Aorta (tissue), 5 donors: ENCODE measurements at places on chromosomes 12 and 14. TPM values are rescaled to one million over a fixed set of nuclear protein-coding genes. Genes with fewer than 3 reads are reported as not detected.

- no peaks in the 10 kb centered on the region for H3K4me1 ChIP-seq
- no peak overlapping the region for H3K4me3 ChIP-seq
- H3K36me3 ChIP-seq, result no peaks in the 10 kb centered on the region
- no peak overlapping the region for H3K27ac ChIP-seq
Measured at GRCh38 chr12:53820514-53821306, 68.9 kb upstream of the CISTR start.

ALDH2 gene
- 135 TPM for polyA plus RNA-seq

DNA sequence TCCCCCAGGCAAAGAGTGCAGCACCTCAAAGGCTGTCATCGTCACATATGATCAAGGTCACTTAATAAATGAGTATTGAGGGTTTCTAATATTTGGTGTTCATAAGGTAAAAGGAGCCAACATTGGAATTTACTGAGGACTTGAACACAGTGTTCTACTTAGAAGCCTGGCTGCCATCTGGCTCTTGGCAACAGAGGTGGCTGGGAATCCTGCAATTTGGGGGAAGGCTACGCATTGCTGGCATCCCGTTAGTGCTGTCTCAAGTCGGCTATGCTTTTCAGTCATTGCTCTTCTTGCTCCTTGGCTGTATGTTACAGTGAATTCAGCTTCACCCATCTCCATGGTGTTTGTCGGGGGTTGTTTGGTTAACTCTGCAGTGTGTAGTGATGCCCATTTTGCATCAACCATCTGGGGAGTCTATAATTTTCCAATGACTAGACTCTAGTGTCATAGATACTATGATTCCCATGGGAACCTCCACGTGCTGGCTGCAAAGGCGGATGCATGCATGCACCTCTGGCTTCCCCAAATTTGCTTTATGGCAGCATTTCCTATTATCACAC lies 12.9 kb upstream of the SLC24A4 start:
- no peak for DNase-seq
- H3K4me1 ChIP-seq, result no peaks in the 10 kb centered on the region
- no peaks in the 10 kb centered on the region for H3K27me3 ChIP-seq
- no peaks in the 10 kb centered on the region for H3K36me3 ChIP-seq
- no peak overlapping the region for H3K4me3 ChIP-seq

- H3K27me3 ChIP-seq, result no peaks in the 10 kb centered on the region
- H3K27ac ChIP-seq, result no peak within 1 kb of the TSS
Measured at GRCh38 chr12:85874031-85874461, at the start of gene NTS. TSS of gene NTS (plus strand) at chr12:85874295. CDS start at chr12:85874404, 109 bp downstream.

TPH2 gene
- not detected for polyA plus RNA-seq
